ENCODE measurements at places on chromosomes 6 and 20.
A peak's percentile ranks its signal among the peaks of the same experiment; 100 is the strongest.

DNA sequence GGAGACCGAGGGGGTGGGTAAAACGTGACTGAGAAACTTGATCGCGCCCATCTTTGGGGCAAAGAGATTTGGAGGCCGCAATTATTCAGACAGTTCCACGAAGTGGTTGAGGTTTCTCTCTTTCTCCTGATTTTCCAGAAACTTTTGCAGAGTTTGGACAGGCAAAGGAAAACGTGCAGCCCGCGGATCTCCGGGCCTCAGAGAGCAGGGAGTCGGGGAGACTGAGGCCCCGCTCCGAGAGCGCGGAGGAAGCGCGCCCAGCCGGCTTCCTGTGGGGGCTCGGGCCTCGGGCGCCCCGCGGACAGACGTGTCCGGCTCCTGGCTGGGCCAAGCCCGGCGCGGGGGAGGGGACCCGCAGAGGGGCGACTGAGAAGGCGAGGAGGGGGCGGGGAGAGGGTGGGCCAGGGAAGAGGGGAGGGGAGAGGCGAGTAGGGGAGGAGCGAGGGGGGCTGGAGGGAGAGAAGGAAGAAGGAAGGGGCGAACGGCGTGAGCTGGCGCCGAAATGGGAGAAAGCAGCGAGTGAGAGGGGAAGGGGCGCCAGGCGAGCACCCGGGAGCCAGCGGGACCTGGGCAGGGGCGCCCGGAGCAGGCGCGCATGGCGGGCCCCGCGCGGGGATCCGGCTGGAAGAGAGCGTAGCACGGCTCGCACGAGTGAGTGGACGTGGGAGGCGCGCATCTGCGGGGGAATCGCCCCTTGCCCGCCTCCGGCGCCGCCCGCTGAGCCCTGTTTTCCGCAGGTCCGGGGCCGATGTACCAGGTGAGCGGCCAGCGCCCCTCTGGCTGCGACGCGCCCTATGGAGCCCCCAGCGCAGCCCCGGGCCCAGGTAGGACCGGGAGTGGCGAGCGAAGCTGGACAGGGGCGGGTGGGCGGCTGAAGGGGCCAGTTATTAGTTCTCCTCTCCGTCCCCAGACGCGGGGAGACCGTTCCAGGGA lies at the start of gene MDFI:
MDFI (plus strand) TSS at position 467 of the 933 bp plus-strand sequence; CDS start at position 749, 282 bp downstream.
- DNase-seq: no peak

- no peak for DNase-seq
Measured at GRCh38 chr6:149924933-149925252, 2.0 kb upstream of the RAET1G start.

GRCh38 chr6:26388441-26388840 lies 5.5 kb downstream of the BTN2A2 start:
- DNase-seq: no peak

DNA sequence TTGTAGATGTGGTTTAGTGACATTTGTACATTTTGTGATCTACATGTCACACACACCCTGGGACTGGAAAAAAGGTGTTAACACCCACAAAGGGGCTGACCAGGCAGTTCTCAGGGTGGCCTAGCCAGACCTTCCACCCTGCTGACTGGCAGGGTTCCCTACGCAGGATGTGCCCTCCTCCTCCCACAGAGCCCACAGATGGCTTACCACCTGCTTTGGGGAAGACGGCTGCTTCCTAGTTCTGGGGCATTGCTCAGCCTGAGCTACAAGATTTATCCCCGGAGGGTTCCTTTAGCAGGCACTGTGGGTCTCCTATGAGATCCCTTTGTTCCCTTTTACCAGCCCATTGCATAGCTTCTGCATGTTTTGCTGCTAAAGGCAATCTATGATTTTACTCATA lies 35.1 kb downstream of the SNAP25 start:
- no peak for DNase-seq

GRCh38 chr6:170163405-170164170 lies 127.3 kb downstream of the DLL1 start:
- DNase-seq: no peak

- DNase-seq: no peak
Measured at GRCh38 chr6:85436411-85436810, 13.5 kb upstream of the NT5E start.

DNA sequence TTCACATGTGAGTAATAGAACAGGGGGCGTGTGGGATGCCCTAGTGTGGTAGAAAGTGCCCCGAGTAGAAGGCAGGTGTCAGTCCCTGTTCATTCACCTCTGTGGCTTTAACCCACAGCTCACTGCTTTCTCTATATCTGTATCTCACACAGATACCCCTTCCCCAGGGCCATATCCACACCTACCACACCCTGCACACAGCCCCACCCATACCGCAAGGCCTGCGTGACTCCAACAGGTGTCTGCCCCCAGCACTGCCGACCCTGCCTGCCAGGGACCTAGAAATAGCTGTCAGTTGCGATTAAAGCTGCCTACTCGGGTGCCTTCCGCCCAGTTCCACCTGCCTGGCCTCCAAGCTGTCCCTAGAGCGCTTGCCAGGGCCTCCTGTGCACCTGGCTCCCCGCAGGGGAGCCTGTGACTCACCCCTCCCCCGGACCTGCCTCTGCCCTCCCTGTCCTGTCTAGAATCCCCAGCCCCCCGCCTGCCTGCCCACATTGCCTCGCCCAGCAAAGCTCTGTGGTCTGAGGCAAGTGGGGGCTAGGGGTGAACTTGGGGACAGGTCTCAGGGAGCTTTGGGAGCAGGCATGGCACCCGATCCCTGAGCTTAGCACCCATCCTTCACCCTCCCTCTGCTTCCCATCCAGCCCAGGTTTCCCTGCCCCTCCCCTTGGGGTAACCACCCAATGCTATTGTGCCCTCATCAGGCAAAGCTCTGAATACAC lies 38.3 kb upstream of the ID1 start:
- DNase-seq: no peak

- DNase-seq: no peak
Measured at GRCh38 chr20:714453-714852, 38.9 kb upstream of the SCRT2 start.

GRCh38 chr20:43723735-43724134 lies 3.1 kb downstream of the GTSF1L start:
- no peak for DNase-seq

GRCh38 chr6:56424064-56424463 lies 176.7 kb upstream of the COL21A1 start:
- DNase-seq: no peak

DNA sequence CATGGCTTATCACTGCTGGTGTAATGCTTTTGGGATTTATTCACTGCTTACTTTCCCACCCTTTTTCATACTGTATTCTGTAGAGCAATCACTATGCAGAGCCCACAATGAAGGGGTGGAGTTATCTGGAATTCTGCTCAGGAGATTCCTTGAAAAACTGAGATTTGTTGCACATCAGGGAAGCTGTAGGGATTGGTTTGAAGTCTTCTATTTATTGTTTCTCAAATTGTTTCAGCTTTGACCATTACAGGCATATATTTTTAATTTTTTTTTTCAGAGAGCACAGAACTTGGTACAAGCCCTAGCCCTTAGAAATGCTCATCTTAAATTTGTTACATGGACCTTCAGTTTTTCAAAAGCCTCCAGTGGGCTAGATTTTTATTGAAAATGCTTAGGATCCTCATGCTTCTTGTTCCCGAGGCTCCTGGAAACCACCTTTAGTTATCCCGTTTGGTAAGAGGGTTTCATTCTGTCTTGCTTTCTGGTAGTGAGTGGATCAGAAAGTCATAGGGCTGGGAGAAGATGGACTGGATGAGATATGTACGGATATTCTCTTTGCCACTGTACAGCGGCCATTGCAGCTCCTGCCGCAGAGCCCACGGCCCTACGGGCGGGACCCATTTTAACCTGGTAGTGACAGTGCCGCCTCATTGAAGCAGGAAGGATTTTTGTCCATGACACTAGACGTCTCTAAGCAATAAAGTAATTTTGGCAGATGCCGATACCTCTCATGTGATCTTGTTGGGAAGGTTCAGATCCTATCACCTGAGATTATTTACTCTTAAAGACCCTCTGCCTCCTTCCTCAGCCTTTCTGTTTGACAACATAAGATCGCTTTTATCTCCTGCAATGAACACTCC lies 45.3 kb upstream of the ZNF184 start:
- DNase-seq: peak; percentile 36
